ENCODE measurements at places on chromosomes 4 and X. TPM values are rescaled to one million over a fixed set of nuclear protein-coding genes. Genes with fewer than 3 reads are reported as not detected.

PROM1 gene
- 60.8 TPM for total RNA-seq

GRCh38 chr4:67922697-67923096 is 38.9 kb upstream of the TMPRSS11D start:
- DNase-seq = no peak

PLXNB3 gene
- total RNA-seq = 16.2 TPM

EDA2R gene
- total RNA-seq = 3.6 TPM

GYPA gene
- not detected for total RNA-seq

TCEAL6 gene
- total RNA-seq = not detected

- DNase-seq = no peak
These were observed 30.2 kb downstream of the KIAA0232 start for GRCh38 chr4:6812766-6813165.

- DNase-seq = no peak
These were observed 7.4 kb downstream of the ADRA2C start for GRCh38 chr4:3773552-3774001.

GRCh38 chrX:13752646-13753045 is 18.1 kb downstream of the OFD1 start:
- DNase-seq = no peak

GRCh38 chr4:159284733-159285132 is 181.9 kb downstream of the RAPGEF2 start:
- no peak for DNase-seq

DNA sequence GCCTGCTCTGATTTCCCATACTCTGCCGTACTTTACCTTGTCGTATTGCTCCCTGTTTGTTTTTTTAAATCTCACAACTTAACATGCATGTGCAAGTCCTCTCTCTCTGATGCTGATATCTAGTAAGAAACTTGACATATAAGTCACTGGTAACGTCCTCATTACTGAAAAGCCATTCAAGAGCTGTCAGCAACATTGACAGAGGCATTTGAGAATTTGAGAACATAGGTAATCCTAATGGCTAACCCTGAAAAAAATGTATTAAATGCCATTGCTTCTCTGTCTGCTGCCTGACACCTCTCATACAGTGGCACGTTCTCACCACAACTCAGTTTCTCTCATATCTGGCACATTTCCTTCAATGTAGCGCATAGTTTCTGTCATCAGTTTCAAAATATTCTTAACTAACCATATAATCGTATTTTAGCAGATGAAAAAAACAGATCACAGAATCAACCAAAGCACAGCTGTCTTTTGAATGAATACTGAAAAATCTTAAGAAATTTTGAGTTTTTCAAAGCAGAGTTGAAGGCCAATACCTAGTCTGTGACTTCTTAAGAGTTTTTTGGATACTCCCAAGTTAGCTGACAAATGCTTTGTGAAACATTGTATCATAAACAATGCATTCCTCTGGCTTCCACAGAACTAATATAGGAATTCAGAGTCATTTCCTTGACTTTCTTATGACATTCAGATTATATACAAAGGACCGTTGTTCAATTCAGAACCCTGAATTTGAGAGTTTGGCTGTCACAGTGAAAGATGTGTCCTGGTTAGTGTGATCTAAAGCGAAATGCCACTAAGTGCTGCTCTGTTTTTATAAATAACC is 996.4 kb downstream of the C4orf33 start:
- DNase-seq = no peak

DNA sequence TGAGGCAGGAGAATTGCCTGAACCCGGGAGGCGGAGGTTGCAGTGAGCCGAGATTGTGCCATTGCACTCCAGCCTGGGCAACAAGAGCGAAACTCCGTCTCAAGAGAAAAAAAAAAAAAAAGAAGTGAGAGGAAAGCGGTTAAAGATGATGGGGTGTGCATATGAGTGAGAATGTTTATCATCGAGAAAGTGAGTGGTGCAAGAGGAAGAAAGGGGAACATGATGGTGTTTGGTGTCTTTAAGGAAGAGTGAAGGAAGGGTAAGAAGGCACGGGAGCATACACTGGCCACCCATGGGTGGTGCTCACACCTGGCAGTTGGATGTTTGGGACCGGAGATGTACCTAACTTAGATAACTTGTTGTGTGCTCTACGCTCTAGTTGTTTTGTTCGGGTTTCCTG is 62.2 kb downstream of the STOX2 start:
- DNase-seq = no peak

PAGE5 gene
- total RNA-seq = not detected

DNA sequence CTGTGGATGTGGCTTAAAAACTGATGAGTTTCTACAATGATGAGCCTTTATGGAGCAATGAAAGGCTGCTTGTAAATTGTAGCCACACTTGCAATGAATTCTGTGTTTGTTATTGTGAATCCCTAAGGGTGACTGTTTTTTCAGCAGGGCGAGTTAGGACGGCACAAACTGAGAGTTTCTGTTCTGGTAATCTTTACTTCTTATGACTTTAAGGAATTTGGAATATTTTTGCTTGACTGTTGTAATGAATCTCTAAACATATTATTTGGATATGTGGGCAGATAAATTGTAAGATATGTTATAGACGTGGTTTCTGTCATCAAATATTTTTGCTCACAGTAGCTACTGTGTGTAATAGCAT is 22.2 kb downstream of the RBPJ start:
- no peak for DNase-seq

DRP2 gene
- 2.9 TPM for total RNA-seq

DNA sequence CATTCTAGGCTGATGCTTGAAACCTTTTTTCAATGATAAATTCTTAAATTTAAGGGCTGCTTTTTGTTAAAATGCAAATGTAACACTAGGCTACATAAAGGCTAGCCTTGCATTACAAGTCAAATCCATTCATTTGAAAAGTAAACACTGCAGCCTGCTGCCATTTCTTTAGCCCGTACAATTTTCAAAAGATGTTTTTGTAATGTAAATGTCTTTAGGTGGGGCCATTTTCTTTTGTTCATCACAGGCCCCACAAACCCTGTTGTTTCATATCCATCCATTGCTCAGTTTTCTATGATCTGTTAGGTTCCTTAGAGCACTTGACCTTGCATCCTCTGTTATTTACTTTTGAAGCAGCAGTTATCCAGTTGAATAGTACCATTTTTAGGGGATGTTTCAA is 296.2 kb upstream of the AMOT start:
- no peak for DNase-seq

GRCh38 chr4:88022289-88022688 is 14.9 kb downstream of the PKD2 start:
- DNase-seq = no peak

DNA sequence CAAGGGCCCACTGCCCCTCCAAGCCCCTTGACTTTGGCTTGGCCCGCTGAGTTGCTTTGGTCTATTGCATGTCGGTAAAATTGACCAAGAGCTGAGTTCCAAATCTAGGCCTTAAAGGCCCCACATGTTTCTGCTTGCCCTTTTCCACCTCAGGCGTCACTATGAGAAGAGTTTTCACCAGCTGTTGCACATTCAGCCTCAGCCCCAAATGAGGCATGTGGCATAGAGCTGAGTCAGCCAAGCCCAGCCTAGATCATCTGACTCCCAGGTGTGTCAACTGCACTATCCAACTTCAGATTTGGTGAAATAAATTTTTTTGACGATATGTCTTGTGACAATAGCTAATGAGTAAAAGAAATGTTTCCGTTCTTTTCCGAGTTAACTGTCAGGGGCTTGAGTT is 424.5 kb upstream of the FAM47C start:
- no peak for DNase-seq

GRCh38 chr4:592825-593520 is 16.9 kb upstream of the TMEM271 start:
- no peak for DNase-seq

Measured in neural crest cell (in vitro differentiated cells).